T follicular helper cell (primary cell): ENCODE measurements at places on chromosomes 13 and 19.

GRCh38 chr19:53879140-53880081 is 2.6 kb upstream of the PRKCG start:
- DNase-seq: peak; percentile 56

DNA sequence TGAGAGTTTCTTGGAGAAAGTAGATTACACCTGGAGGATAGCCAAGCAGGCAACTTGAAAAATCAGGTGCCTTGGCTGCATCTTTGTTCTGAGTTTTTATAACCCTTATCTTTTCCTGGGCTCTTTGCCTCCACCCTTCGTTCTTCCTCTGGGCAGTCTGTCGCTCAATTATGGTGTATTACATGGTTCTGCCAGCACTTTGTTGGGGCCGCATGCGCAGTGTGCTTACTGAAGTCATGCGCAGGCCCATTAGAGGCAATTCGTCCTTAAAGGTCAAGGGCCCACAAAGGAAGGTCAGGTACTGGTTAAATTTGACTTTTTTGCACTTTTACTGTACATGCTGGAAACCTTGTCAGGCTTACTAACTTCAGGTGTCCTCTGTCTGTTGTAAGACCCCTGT is 761.9 kb upstream of the SLITRK5 start:
- no peak for DNase-seq

DNA sequence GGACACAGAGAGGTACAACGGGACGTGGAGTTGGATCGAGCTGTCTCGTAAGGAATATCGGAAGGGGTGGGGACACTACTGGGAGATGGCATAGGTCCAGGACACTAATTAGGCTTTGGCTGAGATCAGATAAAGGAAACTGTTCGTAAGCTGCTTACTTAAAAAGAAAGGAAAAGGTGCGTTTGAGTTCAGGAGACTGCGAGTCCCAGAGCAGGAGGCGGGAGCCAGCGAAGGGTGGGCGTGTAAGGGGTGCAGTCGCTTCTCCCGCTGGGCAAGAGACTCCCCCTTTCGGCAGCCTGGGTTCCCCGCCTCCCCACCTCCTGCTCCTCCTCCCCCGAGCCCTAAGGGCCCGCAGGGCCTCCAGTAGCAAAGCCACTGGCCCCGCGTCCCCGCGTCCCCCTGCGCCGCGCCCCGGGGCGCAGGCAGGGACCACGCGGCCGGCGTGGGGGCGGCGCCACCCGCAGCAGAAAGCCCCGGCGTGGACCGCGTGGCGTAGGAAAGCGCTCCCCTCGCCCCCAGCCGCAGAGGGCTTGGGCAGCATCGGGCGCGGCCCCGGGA is 547 bp downstream of the ABCC4 start:
- DNase-seq: peak; percentile 7

GRCh38 chr13:32878163-32878562 is 138.1 kb upstream of the KL start:
- DNase-seq: no peak

- DNase-seq: no peak
Measured at GRCh38 chr19:29411113-29411581, 114.6 kb upstream of the VSTM2B start.

DNA sequence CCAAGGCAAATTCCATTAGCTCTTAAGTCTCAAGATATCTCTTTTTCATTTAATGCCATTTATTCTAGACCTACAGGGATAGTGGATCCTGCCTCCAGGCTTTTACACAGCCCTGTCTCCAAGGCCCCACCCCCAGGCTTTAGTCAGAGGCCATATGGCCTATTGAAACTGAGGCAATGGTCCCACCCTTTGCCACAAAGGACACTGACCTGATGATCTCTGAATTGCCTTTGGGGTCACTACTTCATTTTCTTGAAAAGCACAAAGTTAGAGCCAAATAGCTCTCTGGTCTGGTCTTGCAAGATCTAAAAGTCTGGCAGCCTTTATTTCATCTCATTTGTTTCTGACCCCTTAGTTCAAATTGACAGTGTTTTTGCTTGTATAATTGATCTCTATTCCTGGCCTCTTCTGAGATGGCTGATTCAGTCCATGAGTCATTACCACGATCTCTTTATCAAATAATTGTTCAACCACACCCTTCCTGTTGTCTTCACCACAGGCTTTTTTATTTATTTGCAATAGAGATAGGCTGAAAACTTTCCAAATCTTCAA is 209.8 kb downstream of the FGF14 start:
- DNase-seq: no peak

DNA sequence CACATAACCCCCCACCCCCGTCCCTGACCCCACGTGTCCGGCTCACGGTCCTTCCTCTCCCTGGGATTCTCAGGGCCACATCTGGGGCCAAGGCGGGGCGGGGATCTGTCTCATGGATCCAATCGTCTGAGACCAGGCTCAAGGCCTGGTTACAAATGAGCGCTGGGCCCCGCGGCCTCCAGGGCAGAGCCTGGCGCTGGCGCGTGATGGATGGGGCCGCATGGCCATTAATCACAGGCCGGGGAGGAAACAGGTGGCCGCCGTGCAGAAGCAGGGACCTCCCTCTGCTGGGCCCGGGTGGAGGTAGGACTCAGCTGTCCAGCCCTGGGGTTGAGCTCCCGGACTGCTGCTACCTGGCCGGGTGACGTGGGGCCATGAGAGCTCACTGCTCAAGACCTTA is 5.8 kb upstream of the TLE5 start:
- no peak for DNase-seq

DNA sequence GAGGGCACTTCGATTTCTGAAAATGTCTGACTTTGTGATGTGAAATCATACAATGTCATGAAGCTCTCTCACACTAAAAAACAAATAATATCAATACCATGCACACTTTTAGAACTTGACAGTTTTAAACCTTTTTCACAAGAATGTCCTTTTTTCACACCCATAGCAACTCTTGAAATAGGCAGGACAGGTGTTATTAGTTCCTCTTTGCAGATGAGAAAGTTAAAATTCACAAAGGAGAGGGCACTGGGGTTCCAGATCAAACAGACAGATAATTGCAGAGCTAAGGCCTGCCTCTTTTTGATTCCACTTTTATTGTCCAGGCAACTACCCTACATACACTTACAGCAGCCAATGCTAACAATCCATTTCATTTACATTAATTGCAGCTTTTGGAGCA is 142.8 kb downstream of the KLF12 start:
- no peak for DNase-seq

DNA sequence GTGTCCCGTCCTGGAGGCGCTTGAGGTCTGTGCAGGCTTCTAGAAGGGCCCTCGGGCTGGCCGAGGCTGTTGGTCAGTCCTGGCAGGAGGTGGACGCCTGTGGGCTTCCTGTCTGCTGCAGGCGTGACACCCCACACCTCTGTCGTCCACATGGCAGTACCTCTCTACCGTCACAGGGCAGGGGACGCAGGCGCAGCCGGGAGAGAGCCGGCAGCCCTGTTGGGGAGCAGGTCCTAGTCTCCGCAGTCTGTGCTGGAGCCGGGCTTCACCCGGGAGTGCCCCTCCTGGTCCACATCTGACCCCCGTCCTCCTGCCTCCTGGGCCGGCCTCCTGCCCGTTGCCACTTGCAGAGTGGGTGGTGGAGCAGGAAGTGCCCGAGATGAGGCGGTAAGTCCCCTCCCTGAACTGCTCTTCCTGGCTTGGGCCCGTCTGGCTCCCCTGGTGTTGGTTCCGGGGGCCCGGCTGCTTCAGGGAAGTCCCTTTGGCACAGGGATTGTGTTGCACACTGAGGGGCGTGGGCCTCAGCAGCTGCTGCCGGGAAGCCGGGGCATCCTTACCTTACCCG is 106.0 kb downstream of the KDM4B start:
- no peak for DNase-seq
